NCI-H1105 (cell line): ENCODE measurements at places on chromosomes 2 and 18.

- no peak for DNase-seq
Observed at GRCh38 chr2:74007711-74008110, 23.0 kb downstream of the TET3 start.

DNA sequence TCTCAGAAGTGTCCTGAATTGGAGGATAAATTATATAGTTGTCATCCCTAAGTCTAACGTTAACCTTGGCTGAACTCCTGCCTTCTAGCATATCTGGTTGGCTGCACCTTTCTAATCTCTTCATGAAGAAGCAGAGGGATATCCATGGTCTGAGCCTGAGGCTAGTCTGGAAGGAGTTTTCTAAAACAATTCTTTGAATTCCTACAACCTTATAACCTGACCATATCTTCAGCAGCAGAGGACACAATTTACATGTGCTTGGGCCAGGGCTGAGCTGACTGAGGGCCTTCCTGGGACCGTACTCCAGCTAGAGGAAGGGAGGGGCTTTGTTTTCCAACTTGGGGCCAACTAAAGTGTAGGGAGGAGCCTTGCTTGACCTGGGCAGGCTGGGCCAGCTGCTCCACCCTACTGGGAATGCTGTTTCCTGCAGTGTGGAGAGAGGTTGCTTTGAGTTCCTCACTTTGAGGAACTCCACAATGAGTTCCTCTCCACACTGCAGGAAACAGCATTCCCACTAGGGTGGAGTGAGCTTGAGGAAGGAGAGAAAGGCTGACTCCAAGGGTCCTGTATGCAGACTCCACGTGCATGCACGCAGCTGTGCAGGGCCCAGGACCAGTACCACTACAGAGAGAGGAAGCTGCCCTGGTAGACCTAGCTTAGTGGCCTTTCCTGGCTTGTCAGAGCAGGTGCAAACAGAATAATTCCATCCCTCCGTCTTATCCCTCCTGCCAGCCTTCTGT, 19.6 kb downstream of the CEP68 start:
- DNase-seq, result no peak

DNA sequence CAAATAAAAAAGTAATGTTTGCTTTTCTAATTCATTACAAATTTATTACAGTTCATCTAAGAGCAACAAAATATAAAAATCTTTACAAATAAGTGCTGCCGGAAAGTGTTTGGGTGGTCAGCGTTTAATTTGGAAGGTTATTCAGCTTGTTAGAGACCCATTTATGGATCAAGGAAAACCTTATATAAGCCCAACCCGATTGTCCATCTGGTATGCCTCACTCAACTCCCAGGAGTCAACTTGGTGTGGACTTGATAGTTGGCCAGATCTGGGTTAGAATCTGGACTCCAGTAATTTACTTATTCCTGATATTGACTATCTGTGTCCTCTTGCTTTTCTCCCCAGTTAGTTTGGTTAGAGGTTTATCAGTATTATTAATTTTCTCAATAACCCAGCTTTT, 106.2 kb downstream of the KCTD1 start:
- no peak for DNase-seq

- no peak for DNase-seq
Observed at GRCh38 chr18:69948919-69949537, 1.4 kb upstream of the CD226 start.

GRCh38 chr2:19545507-19545906, 187.1 kb upstream of the OSR1 start:
- DNase-seq, result no peak

GRCh38 chr2:67565761-67566160, 168.6 kb downstream of the ETAA1 start:
- DNase-seq, result no peak

DNA sequence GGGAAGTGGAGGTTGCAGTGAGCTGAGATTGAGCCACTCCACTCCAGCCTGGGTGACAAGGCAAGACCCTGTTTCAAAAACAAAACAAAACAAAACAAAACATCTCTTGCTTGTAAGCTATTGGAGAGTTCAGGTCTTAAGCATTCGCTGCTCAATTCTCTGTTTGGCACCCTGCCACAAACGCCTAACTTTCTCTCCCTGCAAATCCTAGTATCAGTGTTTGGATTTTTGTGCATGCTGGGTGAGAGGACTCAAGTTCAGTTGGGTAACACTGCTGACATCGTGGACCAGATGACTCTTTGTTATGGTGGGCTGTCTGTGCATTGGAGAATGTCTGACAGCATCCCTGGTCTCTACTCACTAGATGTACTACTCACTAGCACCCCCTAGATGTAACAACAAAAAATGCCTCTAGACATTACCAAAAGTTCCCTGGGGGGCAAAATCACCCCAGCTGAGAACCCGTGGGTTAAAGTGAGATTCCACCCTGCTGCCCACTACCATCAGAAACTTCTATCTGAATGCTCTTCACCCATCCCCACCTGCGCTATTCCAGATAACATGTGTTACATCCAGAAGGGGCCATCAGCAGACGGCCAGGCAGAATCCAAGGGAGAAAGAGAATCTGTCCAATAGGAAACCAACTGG, 50.9 kb downstream of the CACNB4 start:
- DNase-seq, result no peak

DNA sequence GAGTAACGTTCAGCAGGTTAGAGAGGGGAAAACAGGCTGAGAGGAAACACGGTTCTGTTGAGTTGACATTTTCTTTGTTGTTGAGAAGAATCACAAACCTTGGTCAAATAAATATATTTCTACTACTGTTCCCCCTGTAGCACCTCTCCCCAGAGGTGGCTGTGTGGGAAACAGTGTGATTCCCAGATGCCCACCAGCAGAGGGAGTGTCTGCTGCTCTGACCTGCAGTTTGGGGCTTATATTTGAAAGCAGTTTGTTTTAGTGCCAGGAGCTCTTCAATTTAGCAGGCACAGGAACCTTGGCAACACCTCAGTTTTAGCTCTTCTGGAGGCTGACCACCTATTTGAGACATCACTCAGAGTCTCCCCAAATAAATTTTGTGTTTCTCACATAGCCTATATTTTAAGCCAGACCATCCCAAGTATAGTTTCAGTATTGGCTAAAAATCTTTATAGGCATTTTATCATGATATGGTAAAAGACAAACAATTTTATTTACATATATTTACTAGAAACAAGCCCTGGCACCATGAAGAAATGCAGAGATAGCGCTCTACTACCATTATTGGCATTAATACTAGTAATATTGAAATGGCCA, 75.7 kb downstream of the PIK3C3 start:
- no peak for DNase-seq

- no peak for DNase-seq
Observed at GRCh38 chr2:195094330-195094729, 562.7 kb upstream of the SLC39A10 start.

DNA sequence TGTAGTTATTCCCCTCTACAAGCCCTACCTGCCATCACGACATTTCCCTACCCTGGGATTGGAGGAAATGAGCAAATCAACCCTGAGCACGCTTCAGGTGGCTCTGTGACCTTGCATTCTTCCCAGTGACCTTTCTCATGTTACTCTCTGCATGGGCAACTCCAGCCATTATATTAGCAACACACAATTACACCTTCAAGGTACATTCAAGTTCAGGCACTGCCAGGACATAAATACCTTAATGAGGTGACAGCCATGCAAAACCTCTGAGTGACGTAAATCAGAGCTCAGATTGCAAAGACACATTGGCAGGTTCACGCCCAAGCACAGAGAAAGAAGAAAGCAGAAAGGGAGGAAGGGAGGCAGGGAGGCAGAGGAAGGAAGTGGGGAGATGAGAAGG, 68.7 kb upstream of the ALK start:
- DNase-seq, result no peak

DNA sequence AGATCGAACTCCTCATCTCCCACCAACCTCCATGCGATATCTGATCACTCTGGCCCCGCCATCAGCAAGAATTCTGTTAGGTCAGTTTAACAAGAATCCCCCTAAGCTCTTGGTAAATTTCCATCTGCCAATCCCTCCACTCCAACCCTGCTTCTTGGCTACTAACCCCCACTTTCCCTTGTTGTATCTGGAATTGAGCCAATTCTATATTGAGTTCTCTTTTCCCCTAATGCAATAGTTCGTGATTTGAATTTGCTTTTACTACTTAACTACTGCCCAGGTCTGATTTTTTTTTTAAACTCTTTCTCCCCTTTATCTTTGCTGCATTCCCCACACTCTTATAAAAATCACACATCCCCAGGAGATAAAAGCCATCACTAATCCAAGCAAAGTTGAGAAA, 159.3 kb upstream of the STK17B start:
- DNase-seq, result peak; percentile 41

- DNase-seq, result no peak
Observed at GRCh38 chr2:199430214-199430613, 27.5 kb downstream of the SATB2 start.
